ENCODE measurements at places on chromosomes 16 and 17. TPM values are rescaled to one million over a fixed set of nuclear protein-coding genes. Genes with fewer than 3 reads are reported as not detected.

DNA sequence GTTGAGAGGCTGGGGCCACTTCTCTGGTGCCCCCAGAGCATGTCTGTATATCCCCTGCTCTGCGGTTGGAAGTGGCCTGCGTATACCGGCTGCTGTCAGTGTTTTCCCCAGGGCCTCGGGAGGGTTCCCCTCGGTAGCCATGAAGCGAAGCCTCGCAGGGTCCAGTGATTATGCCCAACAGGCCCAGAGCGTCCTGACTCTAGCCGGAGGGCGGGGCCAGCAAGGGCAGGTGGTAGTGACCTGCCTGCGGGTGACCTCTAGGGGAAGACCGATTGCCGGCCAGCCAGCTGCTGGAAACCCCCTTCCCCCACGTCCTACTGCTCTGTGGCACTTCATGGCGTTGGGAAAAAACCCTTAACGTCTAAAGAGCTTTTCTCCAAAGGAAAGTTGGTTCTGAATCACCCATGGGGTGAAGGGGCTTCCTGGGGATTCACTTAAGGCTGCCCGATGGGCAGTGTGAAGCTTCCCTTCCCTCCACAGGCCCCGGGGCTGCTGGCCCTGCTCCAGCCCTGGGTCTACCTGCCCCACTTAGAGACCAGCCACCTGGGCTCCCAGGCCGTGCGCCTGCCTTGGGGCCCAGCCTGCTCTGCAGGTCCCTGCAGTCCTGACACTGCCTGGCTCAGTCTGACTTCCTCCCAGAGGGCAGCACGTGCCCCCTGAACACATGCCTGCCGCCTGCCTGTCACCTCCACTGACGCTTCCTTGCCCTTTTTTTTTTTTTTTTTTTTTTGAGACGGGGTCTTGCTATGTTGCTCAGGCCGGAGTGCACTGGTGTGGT, 72.8 kb downstream of the SOCS1 start:
- peak; percentile 40 for DNase-seq

Gene CCL23
- total RNA-seq, result 8.7 TPM

DNA sequence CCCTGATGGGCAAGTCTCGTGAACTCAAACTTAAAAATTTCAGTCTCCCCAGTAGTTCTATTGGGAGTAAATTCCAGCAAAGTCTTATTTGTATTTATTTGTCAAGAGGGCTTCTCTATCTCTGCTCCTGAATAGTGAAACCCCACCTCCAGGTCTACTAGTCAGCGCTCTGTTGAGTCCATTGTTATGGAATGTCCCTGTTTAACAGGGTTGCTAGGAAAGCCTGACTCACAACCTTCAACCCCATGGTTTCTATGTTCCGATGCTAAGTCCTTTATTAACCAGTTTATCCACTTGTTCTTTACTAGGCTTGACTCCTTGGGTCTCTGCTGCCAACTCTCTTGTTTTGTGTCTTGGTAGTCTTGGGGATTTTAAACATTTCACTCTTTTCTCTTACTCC, 250.7 kb upstream of the MYOCD start:
- no peak for DNase-seq

GRCh38 chr17:68288375-68288774, 2.6 kb downstream of the SLC16A6 start:
- DNase-seq, result no peak

DNA sequence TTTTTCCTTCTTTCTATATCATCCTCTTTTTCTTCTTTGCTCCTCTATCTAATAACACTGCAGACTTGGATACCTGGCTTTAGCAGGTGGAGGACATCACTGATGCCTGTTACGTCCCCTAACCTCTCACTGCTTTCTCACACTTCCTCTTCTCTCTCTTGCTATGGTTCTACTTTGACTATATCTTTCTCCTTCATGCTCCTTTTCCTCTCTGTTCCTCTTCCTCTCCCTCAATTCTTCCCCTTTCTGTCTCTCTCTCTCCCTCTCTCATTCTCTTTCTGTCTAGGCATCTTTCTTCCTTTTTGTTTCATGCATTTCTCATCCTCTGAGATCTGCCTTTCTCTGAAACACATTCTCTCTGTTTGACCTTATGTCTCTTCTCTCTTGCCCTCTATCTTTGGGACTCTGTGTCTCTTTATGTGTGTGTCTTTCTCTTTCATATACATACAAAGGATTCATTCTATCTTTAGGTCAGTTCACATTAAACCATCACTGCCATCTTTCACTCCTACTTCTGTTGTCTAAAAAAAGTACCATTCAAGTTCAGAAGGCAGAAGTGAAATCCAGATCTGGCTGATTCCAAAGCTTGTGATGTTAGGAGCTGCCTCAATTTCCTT, 353.7 kb downstream of the SHISA9 start:
- DNase-seq, result no peak

GRCh38 chr16:55401046-55401445, 77.0 kb downstream of the IRX6 start:
- no peak for DNase-seq

- no peak for DNase-seq
These were observed 5.7 kb downstream of the GOSR2 start for GRCh38 chr17:46928467-46929261.

- no peak for DNase-seq
These were observed 17.1 kb downstream of the DGKE start for GRCh38 chr17:56851008-56851407.

DNA sequence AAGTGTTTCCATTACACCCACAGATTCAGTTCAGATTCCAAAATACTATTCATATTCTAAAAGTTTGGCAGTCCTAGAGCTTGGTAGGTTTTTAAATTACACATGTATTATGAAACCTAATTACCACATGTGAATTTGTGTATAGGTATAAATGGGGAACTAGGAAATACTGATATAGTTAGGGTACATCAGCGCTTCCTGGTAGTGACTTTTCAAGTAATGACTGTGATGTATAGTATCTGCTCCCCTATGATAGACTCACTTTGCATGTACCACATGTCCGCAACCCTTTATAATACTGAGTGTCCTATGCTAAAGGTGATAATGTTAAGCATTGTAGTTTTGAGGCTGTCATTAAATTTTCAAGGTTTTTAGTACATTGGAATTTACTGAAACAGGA, 22.9 kb downstream of the CDK12 start:
- no peak for DNase-seq

GRCh38 chr16:10876315-10876714, 687 bp upstream of the CIITA start:
- no peak for DNase-seq

DNA sequence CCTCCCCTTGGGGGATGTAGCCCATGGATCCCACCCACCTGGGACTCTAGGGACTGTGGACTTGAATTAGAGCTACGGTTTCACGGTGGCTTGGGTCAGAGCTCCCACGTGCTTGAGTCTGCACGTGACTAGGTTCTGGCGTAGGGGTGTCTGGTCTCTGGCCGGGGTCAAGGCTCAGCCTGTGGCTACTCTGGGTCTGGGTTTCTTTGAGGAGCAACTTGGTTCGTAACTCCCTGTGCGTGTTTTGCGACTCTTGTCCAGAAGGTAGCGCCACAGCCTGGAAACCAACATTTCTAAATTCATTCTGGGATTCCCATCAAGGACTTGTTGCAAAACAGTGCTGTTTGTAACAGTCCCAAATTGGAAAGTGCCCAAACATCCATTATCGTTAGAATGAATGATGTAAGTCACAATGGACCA, 470 bp upstream of the GGT6 start:
- DNase-seq, result no peak

DNA sequence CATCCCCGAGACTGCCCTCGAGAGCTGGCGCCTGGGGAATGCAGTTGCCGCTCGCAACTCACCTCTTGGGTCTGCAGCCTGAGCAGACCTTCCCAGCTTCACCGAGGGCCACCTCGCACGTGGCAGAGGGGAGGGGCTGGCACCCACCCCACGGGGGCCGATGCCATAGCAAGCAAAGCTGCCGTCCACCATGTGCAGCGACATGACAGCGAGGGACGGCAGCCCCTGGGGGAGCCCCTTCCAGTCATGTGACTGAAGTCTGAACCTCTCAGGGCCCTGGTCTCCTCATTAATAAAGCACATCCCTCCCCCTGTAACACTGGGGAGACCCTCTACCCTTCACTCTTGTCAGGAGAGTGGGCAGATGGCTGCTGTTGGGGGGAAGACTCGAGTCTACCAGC, 30.5 kb downstream of the CIBAR2 start:
- DNase-seq, result no peak

- no peak for DNase-seq
These were observed 221.4 kb downstream of the MSI2 start for GRCh38 chr17:57477522-57478362.

- DNase-seq, result no peak
These were observed 221.0 kb downstream of the CPPED1 start for GRCh38 chr16:12582696-12583095.

DNA sequence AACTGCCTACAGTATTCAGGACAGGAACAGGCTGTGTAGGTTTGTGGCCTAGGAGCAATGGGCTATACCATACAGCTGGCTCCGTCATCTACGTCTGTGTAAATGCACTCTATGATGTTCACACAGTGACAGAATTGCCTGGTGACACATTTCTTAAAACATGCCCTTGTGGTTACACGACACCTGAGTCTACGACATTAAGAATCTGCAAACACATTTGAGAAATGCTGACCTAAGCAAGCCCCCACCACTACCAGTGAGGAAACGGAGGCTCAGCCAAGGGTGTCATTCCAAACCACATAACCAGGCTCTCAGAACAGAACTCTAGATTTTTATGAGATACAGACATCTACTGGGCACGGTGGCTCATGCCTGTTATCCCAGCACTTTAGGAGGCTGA, 23.5 kb downstream of the USP36 start:
- no peak for DNase-seq

DNA sequence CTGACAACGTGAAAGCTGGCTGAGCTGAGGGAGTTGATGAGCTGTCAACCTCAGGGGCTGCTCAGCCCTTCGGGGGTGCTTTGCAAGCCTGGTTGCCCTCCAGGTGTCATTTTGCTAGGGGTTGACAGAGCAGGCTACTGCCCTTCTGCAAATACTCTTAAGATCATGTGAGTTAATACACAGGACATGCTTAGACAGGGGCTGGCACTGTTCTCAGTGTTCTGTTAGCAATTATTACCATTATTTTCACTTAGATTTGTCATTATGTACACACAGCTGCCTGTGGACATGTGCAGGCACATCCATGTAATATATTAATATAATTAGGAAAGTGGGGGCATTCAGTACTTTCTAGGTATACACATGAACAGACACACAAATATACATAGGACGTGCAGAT, 554.3 kb upstream of the HSBP1 start:
- DNase-seq, result no peak

DNA sequence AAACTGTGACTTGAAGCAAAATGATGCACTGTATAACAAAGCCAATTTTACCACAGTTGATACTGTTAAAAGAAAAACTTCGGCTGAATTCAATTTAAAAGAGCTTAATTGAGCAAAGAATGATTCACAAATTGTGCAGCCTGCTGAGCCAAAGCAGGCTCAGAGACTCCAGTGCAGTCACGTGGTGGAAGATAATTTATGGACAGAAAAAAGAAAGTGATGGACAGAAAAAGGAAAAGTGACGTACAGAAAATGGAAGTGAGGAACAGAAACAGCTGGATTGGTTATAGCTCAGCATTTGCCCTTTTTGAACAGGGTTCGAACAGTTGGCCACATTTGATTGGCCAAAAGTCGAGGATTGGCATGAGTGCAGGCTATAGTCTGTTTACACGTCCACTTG, 25.7 kb downstream of the ZSWIM7 start:
- no peak for DNase-seq

- no peak for DNase-seq
These were observed 29.5 kb downstream of the MYH11 start for GRCh38 chr16:15827299-15827698.

- DNase-seq, result no peak
These were observed 1.2 kb upstream of the GLIS2 start for GRCh38 chr16:4314532-4315185.

Gene NPIPA8
- total RNA-seq, result 5.9 TPM

- DNase-seq, result no peak
These were observed 4.8 kb downstream of the GAA start for GRCh38 chr17:80106176-80106575.

GRCh38 chr17:8158267-8159031, 4.3 kb downstream of the VAMP2 start:
- peak; percentile 95 for DNase-seq

DNA sequence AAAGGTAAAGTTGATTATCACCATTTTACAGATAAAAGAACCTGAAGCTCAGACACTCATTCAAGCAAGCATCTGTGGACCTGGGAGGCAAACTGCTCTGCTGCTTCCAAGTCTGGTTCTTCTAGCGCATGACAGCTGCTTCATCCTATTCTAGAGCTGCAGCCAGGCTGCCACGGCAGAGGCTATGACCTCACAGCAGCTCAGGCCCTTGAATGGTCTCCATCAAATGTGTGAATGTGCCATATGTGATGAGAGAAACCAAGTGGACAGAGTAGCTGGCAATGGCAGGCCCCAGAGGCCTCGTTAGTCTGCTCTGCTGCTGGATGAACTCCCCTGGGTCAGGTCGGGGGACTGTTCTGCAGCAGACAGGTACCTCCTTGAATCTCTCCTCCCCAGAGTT, 30.7 kb upstream of the FOXJ1 start:
- DNase-seq, result no peak

DNA sequence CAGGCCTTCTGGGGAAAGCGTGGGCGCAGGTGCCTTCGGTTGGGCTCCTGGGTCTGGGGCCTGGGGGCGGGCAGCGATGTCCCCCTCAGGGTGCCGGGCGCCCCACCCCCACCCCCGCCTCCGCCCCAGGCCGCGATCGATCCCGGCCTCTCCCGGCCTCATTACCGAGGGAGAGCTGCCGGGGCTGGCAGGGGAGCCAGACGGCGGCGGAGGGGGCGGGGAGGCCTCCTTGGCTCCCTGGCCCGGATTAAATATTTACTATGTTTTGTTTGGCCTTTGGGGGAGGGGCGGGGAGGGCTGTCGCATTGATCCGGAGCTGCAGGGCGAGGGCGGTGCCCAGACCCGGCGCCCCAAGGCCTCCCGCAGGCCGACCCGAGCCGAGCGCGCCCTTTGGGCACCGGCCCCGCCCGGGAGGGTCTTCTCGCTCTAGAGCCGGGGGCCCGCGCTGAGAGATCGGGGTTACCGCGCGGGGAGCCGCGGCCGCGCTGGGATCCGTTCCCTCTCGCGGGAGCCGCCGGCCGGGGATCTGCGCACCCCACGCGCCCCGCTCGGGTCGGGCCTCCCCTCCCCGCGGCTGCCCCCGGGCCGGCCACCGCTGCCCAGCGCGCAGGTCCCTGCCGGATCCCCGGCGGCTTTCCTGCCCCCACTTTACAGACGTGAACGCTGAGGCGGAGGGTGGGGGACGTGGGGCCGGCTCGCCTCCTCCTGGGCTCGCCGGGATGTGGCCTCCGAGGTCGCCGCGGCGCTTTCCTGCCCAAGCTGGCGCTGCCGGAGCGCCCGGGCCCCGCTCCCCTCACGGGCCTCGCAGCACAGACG, 27.0 kb downstream of the RTN4RL1 start:
- DNase-seq, result peak; percentile 78

GRCh38 chr16:64900517-64900916, 221.3 kb downstream of the CDH11 start:
- no peak for DNase-seq

Measured in liver (tissue), 10 donors.